ENCODE measurements at places on chromosomes 1 and 21. TPM values are rescaled to one million over a fixed set of nuclear protein-coding genes. Genes with fewer than 3 reads are reported as not detected.
A peak's percentile ranks its signal among the peaks of the same experiment; 100 is the strongest.

DNA sequence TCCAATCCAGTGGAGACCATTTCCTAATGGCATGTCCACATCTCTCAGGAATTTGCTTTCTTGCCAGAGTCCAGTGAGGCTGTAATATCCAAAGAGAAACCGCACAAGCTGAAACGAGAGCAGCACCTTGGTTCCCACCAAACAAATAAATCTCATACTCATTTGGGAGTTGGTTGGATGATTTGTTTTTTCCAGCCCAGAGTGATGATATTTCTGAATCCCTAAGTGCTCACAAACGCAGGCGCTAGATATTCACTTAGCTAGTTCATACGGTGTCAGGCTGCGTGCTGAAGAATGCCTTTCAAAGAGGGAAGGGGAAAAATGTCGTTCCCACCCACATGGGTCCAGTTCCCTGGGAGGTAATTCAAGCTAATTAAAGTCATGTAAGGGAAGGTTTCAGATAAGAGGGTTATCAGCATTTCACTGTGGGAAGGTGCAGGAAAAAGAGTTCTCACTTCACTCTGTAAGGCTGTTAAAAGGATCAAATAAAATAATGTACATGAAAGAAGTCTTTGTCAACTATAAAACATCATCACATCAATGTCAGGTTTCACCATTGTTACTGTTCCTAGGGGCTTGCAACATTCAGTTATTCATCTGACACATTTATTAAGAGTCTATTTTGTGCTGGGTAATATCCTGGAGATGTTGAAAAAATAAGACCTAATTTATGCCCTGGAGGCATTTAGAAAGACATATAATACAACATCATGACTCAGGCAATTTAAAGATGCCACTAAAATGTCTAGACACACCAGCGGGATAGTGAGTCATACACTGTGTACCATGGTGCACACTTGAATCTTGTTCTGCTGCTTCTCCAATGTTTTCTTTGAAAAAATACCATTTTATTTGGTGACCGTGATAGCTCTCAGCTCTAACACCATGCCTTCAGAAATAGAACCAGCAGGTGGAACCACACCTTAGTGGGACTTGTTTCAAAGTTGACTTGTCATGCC lies 19.3 kb downstream of the DPT start:
- DNase-seq, result no peak

DNA sequence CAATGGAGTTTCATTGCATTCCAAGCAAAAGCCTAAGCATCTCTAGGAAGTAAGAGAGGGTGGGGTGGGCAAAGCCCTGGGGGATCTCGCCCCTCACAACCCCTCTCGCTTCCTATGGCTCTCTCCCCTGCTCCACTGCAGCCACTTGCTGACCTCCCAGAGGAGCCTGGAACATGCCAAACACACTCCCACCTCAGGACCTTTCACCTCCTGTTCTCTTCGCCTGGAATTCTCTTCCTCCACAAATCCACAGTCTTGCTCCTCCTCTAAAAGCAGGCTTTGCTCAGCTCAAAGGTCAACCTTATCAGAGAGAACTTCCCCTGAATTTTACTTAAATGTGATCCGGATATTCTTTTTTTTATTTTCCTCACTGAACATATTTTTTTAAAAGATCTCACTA lies 20.9 kb upstream of the SRRM1 start:
- DNase-seq, result no peak

- DNase-seq, result no peak
Measured at GRCh38 chr1:181429462-181429861, 53.9 kb upstream of the CACNA1E start.

DNA sequence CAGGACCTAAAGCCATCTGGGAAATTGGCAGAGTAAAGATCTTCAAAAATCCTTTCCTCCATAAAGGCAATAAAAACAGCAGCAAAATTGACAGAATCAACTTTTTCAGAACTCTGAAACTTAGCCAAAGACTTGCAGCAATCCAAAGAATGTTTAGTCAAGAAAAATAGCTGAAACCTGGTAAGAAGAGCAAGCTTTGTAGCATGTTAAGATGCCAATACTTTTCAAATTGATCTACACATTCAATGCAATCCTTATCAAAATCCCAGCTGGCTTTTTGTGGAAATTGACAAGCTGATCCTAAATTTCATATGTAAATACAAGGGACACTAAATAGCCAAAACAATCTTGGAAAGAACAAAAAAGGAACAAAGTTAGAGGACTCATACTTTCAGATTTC lies 23.8 kb upstream of the FAM163A start:
- no peak for DNase-seq

GRCh38 chr1:228882041-228882770 lies 146.9 kb downstream of the RHOU start:
- no peak for DNase-seq

GRCh38 chr1:171622152-171622462 lies at the start of gene MYOCOS:
TSS of gene MYOCOS (plus strand) at chr1:171622243. CDS start at chr1:171623884, 1,641 bp downstream.
- no peak for DNase-seq

DNA sequence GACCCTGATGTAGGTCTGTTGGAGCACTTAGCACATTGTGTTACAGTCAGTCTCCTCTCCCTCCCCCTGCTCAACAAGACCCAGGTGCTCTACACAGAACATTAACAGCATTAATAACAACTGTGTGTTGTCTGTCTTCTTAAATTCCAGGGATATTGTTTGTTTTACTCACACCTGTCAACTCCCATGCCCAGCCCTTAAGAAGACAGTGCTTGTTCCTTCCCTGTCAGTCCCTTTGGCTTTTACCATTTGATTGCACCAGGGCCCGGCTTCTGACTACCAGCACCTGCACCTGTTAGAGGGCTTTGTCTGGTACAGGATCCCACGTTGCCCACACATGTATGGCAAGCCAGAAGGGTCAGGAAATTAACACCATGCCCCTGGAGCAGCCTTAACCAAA lies 11.7 kb downstream of the RIMKLA start:
- peak; percentile 8 for DNase-seq

The P3R3URF gene
- total RNA-seq, result not detected

Measured in left colon (tissue), 2 donors.